ENCODE measurements at places on chromosomes 5 and 9. TPM values are rescaled to one million over a fixed set of nuclear protein-coding genes. Genes with fewer than 3 reads are reported as not detected.

DNA sequence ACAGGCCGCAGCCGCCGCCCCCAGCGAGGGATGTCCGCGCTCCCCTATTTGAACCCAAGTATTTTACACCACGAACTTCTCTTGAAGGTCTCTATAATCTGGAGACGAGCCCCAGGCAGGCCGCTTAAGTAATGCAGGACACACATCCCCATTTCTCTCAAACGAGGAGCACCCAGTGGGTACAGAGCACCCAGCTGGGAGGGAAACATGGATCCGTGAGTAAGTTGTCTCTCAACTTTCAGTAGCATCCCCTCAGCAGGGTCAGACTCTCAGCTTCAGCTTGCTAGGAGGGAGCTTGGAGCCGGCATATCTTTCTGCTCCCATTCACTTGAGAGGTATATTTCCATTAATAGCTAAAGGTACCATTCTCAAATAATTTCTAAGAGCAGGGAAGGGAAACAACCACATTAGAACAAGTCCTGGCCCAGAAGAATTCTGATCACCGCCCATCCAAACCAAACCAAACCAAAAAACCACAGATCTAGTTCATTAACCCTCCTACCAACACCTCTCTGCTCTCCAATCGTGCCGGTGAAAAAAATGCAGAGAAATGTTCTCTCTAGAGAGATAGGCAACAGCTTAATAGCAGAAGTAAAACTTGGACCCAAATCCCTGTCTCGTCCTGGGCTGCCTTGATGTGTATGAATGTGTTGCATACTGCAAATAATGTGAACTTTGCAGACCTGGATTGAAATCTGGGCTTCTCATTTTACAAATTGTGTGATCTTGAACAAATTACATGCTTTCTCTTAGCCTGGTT, 910 bp downstream of the TDRD7 start:
- DNase-seq: no peak

The DAB2IP gene
- 67.1 TPM for total RNA-seq

- peak; percentile 81 for DNase-seq
Observed at GRCh38 chr5:81971712-81972491, at the start of gene ATG10. TSS of gene ATG10 (plus strand) at chr5:81972023. CDS start at chr5:81987571, 15,548 bp downstream.

DNA sequence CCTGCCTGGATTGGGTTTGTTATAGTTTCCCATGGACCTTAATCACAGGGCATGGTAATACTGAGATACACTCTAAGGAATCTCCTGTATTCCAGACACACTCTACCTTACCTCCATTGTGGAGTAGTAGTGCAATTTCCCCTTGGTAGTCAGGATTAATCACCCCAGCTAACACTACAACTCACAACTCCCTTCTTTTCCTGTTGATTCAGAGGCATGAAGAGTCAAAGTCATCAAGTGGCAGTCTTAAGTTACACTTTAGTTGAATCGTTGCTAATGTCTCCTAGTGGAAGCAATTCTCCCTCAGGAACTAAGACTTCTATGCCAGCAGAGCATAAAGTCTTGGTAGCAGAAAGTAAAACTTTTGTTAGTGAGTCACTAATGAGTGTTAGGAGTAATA, 122.7 kb upstream of the APC start:
- DNase-seq: no peak

DNA sequence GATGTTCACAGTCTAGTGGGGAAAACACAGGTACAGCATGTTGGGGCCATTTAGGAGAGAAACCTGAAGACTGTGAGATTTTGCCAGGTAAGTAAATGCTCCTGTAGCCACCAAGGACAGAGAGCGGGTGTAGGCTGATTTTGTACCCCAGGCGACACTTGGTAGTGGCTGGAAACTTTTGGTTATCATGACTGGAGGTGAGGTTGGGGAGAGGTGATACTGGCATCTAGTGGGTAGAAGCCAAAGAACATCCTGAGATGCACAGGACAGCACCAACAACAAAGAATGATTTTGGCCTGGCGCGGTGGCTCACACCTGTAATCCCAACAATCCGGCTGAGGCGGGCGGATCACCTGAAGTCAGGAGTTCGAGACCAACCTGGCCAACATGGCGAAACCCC, 38.8 kb upstream of the PWWP2A start:
- DNase-seq: no peak

The IFNA1 gene
- not detected for total RNA-seq

The PCSK1 gene
- 0.65 TPM for total RNA-seq

The LCP2 gene
- 5.7 TPM for total RNA-seq

GRCh38 chr9:114370968-114371320, 16.8 kb downstream of the AKNA start:
- DNase-seq: no peak

GRCh38 chr5:501831-502184, 22.4 kb downstream of the SLC9A3 start:
- no peak for DNase-seq

- DNase-seq: no peak
Observed at GRCh38 chr9:134187891-134188385, 23.6 kb upstream of the RNU6ATAC start.

DNA sequence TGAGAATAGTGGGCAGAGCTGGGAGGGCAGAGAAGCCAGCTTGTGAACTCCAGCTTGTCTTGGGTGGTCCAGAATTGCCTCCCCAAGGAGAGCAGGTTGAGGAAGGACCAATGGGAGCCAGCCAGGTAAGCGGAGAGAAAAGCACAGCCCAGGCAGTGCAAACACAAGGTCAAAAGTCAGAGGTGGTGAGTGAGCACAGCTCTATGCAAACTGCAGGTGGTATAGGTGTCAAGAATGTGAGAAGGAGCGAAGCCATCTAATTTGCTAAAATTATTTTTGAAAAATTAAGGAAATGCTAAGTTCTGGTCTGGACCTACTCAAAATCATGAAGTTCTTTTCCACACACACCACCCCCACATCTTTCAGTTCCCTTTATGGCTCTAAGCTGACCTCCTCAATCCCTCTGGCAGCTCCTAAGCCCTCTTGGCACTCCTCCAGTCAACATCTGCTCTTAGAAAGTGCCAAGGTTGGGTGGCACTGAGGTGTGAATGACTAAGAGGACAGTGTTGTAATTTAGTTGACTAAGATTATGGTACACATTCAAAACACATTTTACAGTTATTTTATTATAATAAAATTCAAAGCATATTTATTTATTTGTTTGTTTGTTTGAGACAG, 6.6 kb upstream of the OTULINL start:
- no peak for DNase-seq

DNA sequence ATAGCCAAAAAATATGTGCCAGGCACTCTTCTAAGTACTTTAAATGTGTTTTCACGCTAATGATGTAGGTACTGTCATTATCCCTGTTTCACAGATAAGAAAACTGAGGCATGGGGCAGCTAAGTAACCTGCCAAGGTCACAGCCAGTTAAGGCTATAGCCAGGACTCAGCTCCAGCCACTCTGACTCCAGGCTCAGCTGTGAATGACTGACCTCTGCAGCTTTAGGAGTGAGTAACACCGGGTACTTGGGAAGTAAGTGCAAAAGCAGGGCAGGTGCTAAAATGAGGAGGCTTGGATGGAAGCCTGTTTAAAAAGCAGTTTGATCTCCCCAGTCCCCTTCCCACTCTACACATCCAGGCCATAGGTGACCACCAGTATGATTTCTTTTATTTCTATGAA, 10.6 kb upstream of the SHC3 start:
- no peak for DNase-seq

The SYNPO gene
- 3.9 TPM for total RNA-seq

DNA sequence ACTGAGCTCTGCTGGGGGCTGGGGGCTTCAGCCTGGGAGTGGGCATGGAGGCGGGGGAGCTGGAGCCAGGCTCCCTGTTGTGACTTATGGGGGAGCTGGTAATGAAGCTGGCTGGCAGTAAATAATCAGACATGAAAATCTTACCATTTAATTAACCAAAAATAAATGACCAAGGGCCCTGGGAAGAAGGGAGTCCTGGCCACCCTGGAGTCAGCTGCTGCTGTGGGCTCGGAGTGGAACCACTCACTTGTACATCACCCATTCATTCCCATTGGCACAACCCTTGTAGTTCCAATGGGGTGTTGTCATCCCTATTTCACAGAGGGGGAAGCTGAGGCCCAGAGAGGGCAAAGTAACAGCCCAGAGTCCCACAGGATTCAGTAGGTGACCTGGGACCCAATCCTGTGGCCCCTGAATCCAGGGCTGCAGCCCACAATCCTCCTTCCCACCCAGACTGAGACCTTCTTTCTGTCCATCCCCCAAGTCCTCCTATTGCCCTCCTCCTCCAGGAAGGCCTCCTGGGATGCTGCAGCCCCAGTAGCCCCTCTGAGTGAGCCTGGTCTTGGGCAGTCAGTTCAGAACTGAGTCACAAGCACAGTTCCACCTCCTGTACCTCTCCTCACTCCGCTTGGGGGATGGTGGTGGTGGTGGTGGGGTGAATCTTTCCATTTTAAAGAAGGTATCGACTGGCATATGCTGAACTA, 259.4 kb upstream of the MVB12B start:
- DNase-seq: no peak

The ENTREP1 gene
- total RNA-seq: 17.6 TPM

DNA sequence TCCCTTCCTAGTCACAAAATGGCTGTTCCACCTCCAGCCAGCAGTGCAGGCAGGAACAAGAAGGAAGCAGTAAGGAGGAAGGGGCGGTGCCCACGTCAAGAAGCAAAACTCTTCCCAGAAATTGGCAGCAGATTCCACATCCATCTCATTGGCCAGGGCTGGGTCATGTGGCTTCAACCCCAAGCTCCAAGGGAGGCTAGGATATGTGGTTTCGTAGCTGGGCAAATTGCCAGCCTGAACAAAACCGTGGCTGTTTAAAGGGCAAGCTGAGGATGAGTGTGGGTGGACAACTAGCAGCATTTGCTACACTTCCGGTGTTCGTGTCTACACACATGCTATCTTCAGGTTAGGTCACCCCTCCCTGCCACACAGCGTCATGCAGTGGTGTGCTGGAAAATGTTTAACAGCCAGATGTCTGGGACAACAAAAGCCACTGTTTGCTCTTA, 92.1 kb upstream of the MAP1B start:
- DNase-seq: no peak

- DNase-seq: no peak
Observed at GRCh38 chr5:180898621-180899246, at the start of gene BTNL8. TSS of gene BTNL8 (plus strand) at chr5:180899159. CDS start at chr5:180899311, 152 bp downstream.

The SPINK6 gene
- not detected for total RNA-seq

DNA sequence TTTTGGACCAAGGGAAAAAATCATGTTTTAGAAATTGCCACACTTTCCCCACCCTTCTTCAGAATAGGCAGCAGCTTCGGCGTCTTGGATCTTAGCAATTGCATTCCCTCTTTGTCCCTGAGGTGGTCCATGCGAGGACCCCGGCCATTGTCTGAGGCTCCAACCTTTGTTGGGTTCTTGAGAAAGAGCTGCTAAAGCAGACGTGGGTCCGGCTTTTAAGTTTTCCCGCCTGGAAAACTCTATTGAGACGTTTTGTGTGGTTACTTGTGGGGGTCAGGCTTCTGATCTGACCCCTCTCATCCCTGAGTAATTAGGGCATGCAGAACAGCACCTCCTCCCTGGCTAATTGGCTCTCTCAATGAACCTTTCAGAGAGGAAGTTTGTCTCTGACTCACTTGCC, 509.6 kb upstream of the TNC start:
- no peak for DNase-seq

The FRMD3 gene
- total RNA-seq: 3.9 TPM

The ADAMTS13 gene
- 1.1 TPM for total RNA-seq

The SEMA5A gene
- total RNA-seq: 13.4 TPM

The HCN1 gene
- not detected for total RNA-seq

DNA sequence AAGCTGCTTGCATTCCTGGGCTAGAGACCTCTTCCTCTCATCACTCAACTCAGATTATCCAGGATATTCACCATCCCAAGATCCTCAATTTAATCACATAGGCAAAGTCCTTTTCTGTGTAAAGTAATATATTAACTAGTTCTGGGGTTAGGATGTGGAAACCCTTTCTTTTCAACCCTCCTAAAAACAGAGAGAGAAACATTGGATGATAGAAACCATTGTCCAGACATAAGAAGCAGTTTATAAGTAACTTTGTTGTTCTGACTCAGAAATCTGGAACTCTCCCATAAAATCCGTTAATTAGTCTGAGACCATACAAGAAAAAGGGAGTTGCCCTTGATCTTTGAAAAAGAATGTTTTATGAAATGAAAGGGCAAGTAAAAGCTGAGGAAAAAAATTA, 817.1 kb upstream of the CDH9 start:
- DNase-seq: no peak

DNA sequence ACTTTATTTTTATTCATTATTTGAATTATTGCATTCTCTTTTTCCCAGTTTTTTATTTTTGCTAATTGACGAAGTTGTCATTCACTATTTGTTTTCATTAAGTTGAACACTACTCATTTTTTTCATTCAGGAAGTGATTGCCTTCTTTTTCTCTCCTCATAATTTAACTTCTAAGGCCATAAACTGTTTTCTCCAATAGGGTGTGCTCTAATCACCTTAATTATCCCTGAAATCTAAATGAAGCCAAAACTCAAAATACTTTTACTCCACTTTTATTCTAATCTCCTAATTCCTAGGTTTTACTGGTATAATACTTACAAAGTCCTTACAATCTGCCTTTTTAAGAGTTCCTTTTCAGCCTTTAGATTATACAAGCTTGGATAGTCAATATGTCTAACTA, 2.9 kb upstream of the OR13C2 start:
- no peak for DNase-seq

The PCDH12 gene
- total RNA-seq: 1.5 TPM

DNA sequence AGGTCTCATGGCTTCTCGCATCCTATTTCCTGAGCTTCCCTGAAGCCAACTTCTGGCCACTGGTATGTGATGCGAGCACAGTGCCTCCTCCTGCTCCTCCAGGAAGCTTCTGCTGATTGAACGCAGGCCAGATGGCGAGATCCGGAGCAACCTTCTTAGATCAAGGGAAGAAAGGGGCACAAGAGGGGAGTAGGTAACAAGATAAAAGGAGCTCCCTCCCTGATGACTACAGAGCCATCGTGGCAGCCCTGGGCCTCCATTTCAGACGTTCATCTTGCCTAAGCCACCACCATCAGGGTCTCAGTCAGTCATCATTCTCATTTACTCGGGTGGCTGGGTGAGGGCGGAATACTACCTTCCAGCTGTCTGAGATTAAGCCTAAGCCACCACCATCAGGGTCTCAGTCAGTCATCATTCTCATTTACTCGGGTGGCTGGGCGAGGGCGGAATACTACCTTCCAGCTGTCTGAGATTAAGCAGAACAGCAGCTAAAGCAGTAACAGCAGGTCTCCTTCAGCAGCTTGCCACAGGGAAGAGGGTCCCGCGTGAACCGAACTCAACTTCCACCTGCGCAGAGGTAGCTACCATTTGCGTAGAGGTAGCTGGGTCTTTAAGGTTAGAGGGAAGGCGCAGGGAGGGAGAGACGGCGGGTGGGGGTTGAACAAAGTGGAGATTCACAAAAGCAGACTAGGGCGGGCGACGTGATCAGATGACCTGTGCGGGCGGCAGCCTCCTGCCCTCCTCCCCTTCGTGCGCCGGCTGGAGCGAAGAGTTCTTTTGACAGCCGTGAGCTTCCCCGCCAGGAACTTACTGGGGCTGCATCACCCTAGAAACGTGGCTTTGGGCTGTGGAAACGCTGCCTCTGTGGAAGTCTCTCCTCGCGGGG, 27.9 kb upstream of the MGAT1 start:
- DNase-seq: peak; percentile 95

The SCGB3A2 gene
- not detected for total RNA-seq

- no peak for DNase-seq
Observed at GRCh38 chr5:33401482-33402390, 39.0 kb upstream of the TARS1 start.
